ENCODE measurements at places on chromosomes 3 and 15.

- DNase-seq = no peak
Measured at GRCh38 chr15:74202452-74203401, at the start of gene STRA6. STRA6 (minus strand) TSS chr15:74202787; CDS start chr15:74202267, 520 bp downstream.

DNA sequence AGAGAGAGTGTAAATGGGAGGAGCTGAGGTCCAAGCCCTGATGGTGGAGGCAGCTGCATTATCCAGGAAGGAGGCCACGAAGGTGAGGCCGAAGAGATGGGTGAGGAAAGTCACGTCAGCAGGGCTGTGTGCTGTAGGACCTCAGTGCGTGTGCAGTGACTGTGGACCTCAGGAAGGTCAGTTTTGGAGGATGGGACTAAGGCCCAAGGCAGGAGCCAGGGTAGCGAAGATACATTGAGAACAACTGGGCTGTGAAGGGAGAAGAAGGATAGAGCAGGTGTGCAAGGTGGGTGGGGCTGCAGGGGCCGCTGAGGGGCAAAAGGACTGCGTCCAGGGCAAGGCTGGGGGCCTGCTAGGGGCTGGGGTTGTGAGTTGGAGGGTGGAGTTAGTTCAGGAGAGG, 4.9 kb downstream of the KLHL40 start:
- DNase-seq = no peak

DNA sequence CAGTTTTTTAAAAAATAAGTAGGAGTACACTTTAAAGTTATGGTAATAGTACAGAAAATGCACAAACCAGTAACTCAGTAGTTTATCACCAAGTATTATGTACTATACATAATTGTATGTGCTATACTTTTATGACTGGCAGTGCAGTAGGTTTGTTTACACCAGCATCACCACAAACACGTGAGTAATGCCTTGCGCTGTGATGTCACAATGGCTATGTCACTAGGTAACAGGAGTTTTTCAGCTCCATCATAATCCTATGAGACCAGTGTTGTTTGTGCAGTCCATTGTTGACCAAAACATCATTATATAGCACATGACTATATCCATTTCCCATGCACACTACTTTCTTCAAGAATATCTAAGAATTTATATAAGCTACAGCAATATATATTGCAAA, 68.4 kb upstream of the TSPAN3 start:
- DNase-seq = no peak

GRCh38 chr3:150975992-150976368, 3.5 kb upstream of the CLRN1 start:
- no peak for DNase-seq

GRCh38 chr3:146493221-146493620, 23.9 kb upstream of the PLSCR2 start:
- DNase-seq = no peak

All from left kidney (tissue), 8 donors.